Activated CD8-positive, alpha-beta memory T cell treated with anti-CD3 and anti-CD28 coated beads, Interleukin-2, amount 10 ng/mL, durations not matched to agents 7 days and 5 days (primary cell): ENCODE measurements at places on chromosomes 11 and 22. TPM values are rescaled to one million over a fixed set of nuclear protein-coding genes. Genes with fewer than 3 reads are reported as not detected.

DNA sequence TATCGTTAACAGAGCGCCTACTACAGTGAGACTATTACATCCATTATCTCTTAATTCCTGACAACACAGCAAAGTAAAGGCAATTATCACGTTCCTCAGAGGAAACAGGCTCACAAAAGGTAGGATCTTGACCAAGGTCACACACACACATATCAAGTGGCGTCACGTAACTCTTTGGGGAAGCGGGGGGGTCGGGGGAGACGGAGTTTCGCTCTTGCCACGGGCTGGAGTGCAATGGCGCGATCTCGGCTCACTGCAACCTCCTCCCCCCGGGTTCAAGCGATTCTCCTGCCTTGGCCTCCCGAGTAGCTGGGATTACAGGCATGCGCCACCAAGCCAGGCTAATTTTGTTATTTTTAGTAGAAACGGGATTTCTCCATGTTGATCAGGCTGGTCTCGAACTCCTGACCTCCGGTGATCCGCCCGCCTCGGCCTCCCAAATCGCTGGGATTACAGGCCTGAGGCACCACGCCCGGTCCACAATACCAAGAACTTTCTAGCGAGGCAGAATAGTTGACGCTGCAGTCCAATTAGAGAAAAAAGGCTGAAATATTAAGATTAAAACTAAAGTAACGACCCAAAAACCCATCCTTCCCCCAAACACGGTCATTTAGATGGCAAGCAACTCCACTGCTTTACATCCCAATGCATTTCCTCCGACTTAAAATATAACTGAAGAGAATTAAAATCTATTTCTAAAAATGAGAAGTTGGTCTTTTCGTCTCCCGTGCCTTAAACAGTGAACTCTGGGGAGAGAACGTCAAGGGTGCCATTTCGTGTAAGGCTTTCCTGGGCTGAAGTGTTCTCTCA lies 1.2 kb downstream of the DDX17 start:
- DNase-seq: peak; percentile 81
- H3K4me3 ChIP-seq: peak overlapping the region; percentile 99
- peaks cover 55% of the 10 kb centered on the region for H3K4me1 ChIP-seq

DNA sequence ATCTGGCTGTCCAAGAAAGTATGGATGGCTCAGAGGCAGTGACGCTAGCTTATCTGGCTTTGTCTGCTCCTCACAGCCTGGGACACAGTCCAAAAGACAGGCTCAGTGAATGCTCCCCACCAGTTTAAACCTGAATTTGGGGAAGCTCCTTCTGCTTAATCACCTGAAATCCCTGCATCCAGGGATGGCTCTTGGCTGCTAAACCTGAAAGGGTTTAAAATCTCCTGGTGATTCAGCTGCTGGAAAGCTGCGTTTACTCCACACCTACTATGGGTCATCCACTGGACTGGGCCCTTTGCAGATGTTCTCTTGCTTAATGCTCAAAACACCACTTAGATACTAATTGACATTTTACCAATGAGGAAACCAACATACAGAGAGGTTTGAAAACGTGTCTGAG lies 302.0 kb upstream of the NARS2 start:
- no peak overlapping the region for H3K27ac ChIP-seq
- no peak for DNase-seq
- no peaks in the 10 kb centered on the region for H3K4me1 ChIP-seq
- peaks cover 3% of the 10 kb centered on the region for H3K36me3 ChIP-seq
- H3K27me3 ChIP-seq: peaks cover 4% of the 10 kb centered on the region
- H3K4me3 ChIP-seq: no peak overlapping the region

DNA sequence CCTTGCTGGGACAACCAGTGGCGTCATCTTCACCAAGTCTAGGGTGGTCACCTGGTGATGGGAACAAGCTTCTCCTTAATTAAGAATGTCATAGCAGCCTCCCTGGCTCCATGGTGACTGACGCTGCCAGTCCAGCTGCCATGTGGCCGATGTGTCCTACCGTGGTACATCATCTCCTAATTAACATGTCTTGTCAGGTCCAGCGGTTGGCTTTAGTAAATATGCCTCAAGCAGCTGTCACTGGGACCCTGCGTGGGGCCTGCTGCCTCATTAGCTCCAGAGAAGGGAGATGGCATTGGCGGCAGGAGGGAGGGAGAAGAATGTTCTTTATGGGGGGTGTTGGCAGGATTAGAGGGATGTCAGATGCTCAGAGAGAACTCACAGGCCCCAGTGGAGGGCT lies 271.9 kb downstream of the ST3GAL4 start:
- no peak for DNase-seq
- H3K27ac ChIP-seq: no peak overlapping the region
- peaks cover 2% of the 10 kb centered on the region for H3K27me3 ChIP-seq

Gene OR52D1
- not detected for total RNA-seq

DNA sequence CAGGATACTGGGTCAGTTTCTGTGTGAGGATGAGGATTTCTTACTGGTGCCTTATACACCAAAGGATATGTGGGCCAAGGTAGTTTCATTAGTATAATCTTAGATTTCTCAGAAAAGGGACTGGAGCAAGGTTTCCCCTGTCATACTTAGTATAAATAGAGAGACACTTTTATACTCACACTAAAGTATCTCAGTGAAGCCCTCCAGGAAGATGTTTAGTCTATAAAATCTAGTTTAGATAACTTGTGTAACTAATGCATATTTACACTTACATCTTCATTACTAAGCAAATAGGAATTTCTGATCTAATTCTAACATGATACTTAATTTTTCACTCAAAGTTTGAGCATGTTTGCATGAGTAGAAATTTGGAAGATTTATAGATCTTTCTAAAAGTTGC lies 11.1 kb downstream of the EMSY start:
- H3K4me3 ChIP-seq: no peak overlapping the region
- H3K36me3 ChIP-seq: peaks cover 27% of the 10 kb centered on the region
- H3K27me3 ChIP-seq: no peaks in the 10 kb centered on the region
- H3K4me1 ChIP-seq: peaks cover 2% of the 10 kb centered on the region
- no peak overlapping the region for H3K27ac ChIP-seq
- no peak for DNase-seq

DNA sequence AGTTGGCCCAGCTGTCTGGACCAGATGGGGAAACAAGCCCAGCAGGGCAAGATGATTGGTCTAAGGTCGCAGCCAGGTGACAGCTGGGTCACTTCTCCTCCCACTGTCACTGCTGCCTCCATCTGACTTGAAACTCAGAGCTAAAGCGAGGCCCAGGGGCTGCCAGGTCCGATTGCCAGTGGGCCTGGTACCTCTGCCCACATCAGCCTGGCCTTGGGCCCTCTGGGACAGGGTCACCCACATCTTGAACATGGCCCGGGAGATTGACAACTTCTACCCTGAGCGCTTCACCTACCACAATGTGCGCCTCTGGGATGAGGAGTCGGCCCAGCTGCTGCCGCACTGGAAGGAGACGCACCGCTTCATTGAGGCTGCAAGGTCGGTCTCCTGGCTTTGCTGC lies 5.8 kb downstream of the SSH3 start:
- H3K27ac ChIP-seq: no peak overlapping the region
- H3K36me3 ChIP-seq: no peaks in the 10 kb centered on the region
- H3K27me3 ChIP-seq: no peaks in the 10 kb centered on the region
- no peak overlapping the region for H3K4me3 ChIP-seq

Gene C11orf42
- not detected for total RNA-seq

Gene KLHL35
- 0.47 TPM for total RNA-seq

Gene MYBPC3
- total RNA-seq: not detected

Gene GPR83
- total RNA-seq: 0.05 TPM

DNA sequence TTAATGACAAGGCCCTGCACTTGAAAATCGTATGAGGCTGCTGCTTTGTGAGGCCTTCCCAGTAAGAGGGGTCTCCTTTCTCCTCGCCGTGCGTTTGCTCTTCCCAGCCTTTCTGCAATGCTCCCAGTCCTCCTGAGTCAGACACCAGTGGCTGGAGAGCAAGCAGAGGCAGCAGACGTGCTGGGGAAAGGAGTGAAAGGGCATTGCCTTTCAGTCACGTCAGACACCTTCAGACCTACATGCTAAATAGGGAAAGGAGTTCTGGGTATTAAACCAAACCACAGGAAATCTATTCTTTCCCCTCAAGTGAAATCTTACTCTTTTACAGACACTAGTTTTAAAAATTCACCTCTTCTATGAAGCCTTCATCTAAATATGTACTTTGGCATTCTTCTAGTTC lies 274.8 kb downstream of the NTM start:
- H3K27me3 ChIP-seq: no peaks in the 10 kb centered on the region
- no peak overlapping the region for H3K4me3 ChIP-seq
- no peak for DNase-seq

DNA sequence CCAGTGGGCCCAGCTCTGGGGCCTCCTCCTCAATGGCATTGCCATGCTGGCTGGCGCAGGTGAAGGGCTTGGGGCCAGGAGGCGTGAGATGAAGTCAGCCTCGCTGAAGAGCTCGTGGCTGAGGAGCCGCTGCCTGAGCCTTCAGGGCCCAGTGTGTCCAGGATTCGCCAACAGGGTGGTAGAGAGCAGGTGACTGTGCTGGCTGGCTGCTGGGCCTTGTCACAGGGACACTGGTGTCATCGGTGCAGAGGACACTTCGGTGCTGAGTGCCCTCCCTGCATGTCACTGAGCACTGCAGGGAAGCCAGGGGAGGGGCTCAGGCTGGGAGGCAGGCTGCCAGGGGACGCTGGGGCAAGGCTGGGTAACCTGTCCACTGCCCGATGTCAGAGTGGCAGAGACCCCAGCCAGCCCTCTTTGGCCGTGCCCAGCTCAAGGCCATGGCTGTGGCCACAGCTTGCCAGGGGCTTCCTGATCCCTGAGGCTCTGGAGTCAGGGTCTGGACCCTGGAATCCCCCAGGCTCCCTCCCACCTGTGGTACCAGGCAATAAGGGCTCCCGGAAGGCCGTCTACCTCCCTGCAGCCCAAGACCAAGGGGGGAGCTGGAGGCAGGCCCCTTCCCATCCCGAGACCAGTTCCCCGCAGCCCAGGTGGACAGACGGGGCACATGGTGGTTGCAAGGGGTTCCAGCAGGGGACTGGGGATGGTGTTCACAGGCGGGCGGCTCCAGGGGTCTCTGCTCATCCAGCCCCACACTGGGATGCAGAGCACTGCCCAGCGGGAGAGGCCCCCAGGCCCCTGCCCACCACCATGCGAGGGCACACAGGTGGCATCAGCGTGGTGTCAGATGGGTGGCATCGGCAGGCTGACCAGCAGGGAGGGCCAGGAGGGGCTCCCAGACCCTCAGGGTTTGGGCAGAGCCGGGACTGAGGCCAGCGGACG lies 63.9 kb downstream of the ARFGAP3 start:
- H3K27me3 ChIP-seq: no peaks in the 10 kb centered on the region
- peaks cover 6% of the 10 kb centered on the region for H3K36me3 ChIP-seq
- no peak overlapping the region for H3K4me3 ChIP-seq
- DNase-seq: no peak
